ENCODE measurements at places on chromosomes 2 and 18.

DNA sequence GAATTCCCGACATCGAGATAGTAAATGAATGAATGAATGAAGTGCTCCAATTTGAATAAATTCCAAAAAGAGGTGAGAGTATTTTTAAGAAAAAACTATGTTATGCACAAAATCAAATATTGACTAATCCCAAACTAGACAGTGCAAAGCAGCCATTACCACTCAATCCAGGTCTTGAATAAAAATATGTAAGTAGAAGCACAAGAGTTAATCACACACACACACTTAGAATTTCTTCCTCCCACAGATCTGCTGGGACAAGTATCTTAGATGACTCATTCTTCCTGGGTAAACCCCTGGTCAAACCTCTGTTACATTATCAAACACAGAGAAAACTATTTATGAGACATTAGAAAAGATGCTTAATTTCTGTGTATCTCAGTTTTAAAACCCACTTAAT lies 102.0 kb downstream of the PLA2R1 start:
- DNase-seq, result no peak

DNA sequence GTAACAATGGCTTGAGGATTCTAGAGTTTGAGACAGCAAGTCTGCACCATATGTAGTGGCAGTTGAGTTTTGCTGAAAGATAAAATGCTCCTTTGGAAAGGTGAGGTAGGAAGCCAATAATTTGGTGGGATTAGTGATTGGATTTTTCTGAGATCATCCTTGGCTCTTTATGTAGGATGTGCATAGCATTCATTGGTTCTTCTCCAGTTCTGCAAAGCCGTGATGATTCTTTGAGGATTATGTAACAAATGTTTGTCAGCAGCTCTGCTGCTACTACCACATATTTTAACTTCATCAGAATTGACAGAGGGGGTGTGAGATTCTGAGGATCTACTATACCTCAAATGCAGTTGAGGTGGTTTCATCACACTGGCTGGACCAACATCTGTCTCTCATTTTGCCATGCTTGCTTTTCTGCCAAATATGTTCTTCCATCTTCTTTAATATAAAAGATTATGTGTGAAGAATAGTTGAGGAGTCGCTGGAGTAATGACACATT lies 188.9 kb upstream of the RASGRP3 start:
- DNase-seq, result no peak

- DNase-seq, result no peak
Measured at GRCh38 chr2:119264781-119265692, 41.4 kb downstream of the STEAP3 start.

GRCh38 chr18:41324934-41325333 lies 630.1 kb upstream of the PIK3C3 start:
- no peak for DNase-seq

- no peak for DNase-seq
Measured at GRCh38 chr2:226124548-226125011, 675.0 kb downstream of the IRS1 start.

DNA sequence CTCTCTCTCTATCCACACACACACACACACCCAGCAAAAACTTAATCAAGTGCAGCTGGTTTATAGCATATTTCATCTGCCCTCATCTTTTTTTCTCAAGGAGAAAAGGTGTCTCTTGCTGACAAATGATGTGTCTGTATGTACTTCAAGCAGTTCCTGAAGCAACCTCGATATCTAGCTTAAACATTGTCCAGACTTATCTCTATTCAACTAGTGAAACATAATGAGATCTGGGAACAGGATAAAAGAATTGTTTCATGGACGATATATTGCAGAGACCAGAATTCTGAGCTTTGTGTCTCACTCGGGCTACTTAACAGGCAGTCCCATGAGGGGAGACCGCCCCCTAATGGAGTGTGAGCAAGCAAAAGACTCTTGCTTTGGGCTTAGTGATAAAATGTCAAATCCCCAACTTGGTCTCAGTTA lies 929.2 kb upstream of the SOX11 start:
- no peak for DNase-seq

- no peak for DNase-seq
Measured at GRCh38 chr2:58357521-58357920, 116.4 kb upstream of the FANCL start.

DNA sequence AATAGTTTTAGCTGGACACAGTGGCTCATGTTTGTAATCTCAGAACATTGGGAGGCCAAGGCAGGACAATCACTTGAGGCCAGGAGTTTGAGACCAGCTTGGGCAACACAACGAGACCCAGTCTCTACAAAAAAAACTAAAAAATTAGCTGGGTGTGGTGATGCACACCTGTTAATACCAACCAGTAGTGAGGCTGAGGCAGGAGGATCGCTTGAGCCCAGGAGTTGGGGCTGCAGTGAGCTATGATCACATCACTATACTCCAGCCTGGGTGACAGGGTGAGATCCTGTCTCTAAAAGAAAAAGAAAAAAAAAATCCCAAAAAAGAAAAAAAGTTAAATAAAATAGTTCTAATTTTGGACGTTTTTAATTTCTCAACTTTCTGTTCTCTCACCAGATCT lies 68.7 kb downstream of the MAP4K3 start:
- DNase-seq, result no peak
